ENCODE measurements at places on chromosomes 11 and 22. TPM values are rescaled to one million over a fixed set of nuclear protein-coding genes. Genes with fewer than 3 reads are reported as not detected.

DNA sequence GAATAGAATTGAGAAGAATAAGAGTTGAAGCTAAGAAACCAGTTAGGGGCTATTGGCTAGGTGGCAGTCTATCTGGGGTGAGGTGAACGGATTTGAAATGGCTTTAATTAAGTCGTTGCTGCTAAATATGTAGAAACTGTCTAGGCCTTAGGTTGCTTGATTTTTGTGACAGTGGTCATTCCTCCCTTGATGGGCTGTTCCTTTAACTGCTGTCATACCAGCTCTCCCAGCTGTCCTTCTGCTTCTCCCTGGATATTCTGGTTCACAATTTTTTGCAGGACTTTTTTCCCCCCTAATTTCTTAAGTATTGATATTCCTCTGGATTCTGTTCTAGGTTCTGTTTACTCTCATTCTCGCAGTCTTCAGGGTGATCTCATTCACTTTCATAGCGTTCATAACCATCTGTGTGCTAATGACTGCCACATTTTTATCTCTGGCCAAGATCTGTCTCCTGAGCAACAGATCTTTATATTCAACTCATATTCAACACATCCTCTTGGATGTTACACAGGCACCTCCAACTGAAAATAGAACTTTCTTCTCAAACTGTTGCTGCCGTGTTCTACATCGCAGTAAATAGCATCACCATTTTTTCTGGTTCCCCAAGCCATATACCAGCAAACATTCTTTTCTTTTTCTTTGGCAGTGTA lies 134.1 kb downstream of the UVRAG start:
- peaks cover 6% of the 10 kb centered on the region for H3K4me1 ChIP-seq
- no peak for DNase-seq
- H3K36me3 ChIP-seq = no peaks in the 10 kb centered on the region
- no peak overlapping the region for H3K4me3 ChIP-seq
- H3K27me3 ChIP-seq = no peaks in the 10 kb centered on the region

- peaks cover 8% of the 10 kb centered on the region for H3K27me3 ChIP-seq
- DNase-seq = no peak
- H3K4me1 ChIP-seq = peaks cover 38% of the 10 kb centered on the region
- no peak overlapping the region for H3K27ac ChIP-seq
Measured at GRCh38 chr11:94938095-94939055, 35.0 kb downstream of the CWC15 start.

GRCh38 chr11:111395081-111395480 lies 16.0 kb upstream of the POU2AF1 start:
- H3K4me1 ChIP-seq = no peaks in the 10 kb centered on the region
- peaks cover 3% of the 10 kb centered on the region for H3K27me3 ChIP-seq

GRCh38 chr11:60376601-60377000 lies 1.7 kb upstream of the MS4A7 start:
- no peak overlapping the region for H3K4me3 ChIP-seq
- H3K27ac ChIP-seq = no peak overlapping the region
- H3K27me3 ChIP-seq = peaks cover 2% of the 10 kb centered on the region
- no peaks in the 10 kb centered on the region for H3K36me3 ChIP-seq

GRCh38 chr11:115208808-115209259 lies 295.4 kb downstream of the CADM1 start:
- H3K36me3 ChIP-seq = no peaks in the 10 kb centered on the region
- no peak for DNase-seq
- H3K4me3 ChIP-seq = no peak overlapping the region
- peaks cover 2% of the 10 kb centered on the region for H3K27me3 ChIP-seq
- H3K27ac ChIP-seq = no peak overlapping the region

DNA sequence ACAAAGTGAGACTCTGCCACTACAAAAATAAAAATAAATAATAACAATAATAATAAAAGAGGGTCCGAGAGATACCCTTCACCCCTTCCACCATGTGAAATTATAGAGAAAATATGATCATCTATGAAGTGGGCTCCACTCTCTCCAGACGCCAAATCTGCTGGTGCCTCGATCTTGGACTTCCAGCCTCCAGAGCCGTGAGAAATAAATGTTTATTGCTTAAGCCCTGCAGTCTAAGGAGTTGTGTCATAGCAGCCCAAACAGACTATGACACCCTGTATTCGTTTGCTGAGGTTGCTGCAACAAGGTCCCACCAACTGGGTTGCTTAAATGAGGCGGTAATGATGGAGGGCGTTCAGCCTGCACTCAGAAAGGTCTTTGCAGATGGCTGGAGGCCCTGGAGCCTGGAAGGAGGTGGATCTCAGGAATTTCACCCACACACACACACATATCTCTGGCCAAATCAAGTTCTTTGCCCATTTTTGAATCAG lies 7.6 kb upstream of the SEPTIN5 start:
- H3K4me3 ChIP-seq = no peak overlapping the region
- peaks cover 4% of the 10 kb centered on the region for H3K27me3 ChIP-seq
- H3K27ac ChIP-seq = no peak overlapping the region
- DNase-seq = no peak

- H3K36me3 ChIP-seq = no peaks in the 10 kb centered on the region
- no peak overlapping the region for H3K27ac ChIP-seq
- H3K4me1 ChIP-seq = no peaks in the 10 kb centered on the region
- no peaks in the 10 kb centered on the region for H3K27me3 ChIP-seq
- DNase-seq = no peak
Measured at GRCh38 chr11:128246364-128246801, 341.0 kb downstream of the ETS1 start.

DNA sequence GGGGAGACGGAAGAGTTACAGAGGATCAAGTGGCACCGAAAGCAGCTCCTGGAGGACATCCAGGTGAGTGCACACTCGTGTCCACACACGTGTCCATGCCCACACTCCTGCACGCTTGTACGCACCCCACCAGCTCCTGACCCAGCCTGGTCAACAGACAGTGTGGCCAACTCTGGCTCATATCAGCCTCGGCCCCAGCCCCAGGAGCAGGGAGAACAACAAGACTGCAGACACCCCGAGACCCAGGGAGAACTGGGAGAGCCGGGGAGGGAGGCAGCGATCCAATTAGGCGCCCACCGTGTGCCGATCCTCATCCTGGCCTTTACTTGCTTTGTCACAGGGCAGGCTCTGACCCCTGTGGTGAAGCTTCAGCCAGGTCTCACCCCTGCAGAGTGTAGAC lies 10.3 kb downstream of the CYTH4 start:
- DNase-seq = no peak
- no peak overlapping the region for H3K4me3 ChIP-seq
- no peaks in the 10 kb centered on the region for H3K4me1 ChIP-seq
- peaks cover 4% of the 10 kb centered on the region for H3K27me3 ChIP-seq

DNA sequence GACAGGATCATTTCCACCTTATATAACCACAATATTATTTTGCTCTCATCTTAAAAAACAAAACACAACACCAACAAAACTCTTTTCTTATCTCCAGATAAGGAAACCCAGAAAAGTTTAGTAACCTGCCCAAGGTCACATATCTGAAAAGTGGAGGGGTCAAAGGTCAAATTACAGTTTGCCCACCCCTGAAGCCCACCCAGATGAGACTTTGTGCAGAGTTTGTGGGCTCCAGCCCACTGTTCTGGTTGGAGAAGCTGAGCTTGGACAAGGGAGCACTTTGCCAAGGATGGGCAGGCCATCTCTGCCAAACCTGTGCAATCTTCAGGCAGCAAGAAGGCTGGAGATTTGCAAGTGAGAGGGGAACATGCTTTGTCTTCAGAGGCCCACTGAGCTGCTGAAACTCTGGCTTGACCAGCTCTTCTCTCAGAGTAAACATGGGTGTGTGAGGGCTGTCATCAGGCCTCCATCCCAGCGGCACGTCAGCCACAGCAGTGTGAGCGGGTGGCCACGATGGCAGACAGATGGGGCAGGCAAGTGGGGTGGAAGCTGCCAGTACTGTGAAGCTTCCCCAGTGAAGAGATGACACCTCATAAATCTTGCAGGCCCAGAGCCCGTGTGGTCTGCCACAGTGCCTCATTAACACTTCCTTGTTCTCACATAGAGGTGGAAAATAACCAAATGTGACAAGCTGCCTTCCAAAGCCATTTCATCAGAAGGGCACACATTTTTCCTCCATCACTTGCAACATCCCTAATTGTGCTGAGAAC lies 111.8 kb downstream of the CCDC81 start:
- H3K4me3 ChIP-seq = no peak overlapping the region
- DNase-seq = no peak

DNA sequence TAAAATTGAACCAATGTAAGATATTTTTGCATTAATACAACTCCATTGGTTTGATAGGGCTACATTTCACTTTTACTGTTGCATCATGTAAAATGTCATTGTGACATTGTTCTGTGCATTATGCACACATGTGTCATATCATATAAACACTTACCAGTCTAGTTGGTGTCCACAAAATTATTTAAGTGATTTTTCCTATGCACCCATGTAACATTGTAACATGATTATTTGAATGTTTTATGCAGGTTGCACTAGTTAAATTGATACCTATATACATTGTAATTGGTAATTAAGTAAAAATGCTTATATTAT lies 9.6 kb upstream of the BIRC3 start:
- H3K27ac ChIP-seq = no peak overlapping the region
- peaks cover 6% of the 10 kb centered on the region for H3K4me1 ChIP-seq
- DNase-seq = no peak
- H3K27me3 ChIP-seq = no peaks in the 10 kb centered on the region
- peaks cover 3% of the 10 kb centered on the region for H3K36me3 ChIP-seq

- no peaks in the 10 kb centered on the region for H3K4me1 ChIP-seq
- H3K27me3 ChIP-seq = peaks cover 3% of the 10 kb centered on the region
- no peak overlapping the region for H3K27ac ChIP-seq
- no peak for DNase-seq
- H3K4me3 ChIP-seq = no peak overlapping the region
- H3K36me3 ChIP-seq = no peaks in the 10 kb centered on the region
Measured at GRCh38 chr11:111403051-111403726, 24.1 kb upstream of the POU2AF1 start.

DNA sequence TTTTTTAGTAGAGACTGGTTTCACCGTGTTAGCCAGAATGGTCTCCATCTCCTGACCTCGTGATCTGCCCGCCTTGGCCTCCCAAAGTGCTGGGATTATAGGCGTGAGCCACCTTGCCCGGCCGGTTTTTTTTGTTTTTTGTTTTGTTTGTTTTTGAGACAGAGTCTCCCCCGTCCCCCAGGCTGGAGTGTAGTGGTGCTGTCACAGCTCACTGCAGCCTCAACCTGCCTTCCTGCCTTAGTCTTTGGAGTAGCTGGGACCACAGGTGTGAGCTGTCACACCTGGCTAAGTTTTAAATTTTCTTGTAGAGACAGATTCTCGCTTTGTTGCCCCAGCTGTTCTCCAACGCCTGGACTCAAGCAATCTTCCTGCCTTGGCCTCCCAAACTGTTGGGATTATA lies 3.2 kb downstream of the PPIL2 start:
- peaks cover 15% of the 10 kb centered on the region for H3K27me3 ChIP-seq
- H3K4me1 ChIP-seq = peaks cover 11% of the 10 kb centered on the region
- no peak overlapping the region for H3K4me3 ChIP-seq
- DNase-seq = no peak
- H3K36me3 ChIP-seq = peaks cover 12% of the 10 kb centered on the region

DNA sequence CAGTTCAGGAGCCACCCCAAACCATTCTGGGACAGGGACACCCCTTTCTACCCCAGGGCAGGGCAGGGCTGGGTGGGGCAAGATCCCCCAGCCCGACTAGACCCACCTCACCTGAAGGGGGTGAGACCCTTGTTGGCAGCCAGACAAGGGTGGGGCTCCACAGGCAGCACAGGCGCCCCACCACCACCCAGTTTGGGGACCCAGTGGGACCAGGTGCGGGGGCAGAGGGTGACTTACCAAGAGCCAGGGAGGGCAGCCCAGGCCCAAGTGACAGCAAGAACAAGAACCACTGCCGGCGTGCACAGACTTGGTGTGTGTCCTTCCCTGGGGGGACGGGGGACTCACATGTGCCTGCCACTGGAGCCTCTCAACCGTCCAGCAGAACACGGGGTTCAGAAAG lies 2.2 kb downstream of the ADM2 start:
- H3K27ac ChIP-seq = no peak overlapping the region
- H3K4me3 ChIP-seq = no peak overlapping the region
- no peaks in the 10 kb centered on the region for H3K4me1 ChIP-seq
- peaks cover 24% of the 10 kb centered on the region for H3K27me3 ChIP-seq
- DNase-seq = no peak
- no peaks in the 10 kb centered on the region for H3K36me3 ChIP-seq

DNA sequence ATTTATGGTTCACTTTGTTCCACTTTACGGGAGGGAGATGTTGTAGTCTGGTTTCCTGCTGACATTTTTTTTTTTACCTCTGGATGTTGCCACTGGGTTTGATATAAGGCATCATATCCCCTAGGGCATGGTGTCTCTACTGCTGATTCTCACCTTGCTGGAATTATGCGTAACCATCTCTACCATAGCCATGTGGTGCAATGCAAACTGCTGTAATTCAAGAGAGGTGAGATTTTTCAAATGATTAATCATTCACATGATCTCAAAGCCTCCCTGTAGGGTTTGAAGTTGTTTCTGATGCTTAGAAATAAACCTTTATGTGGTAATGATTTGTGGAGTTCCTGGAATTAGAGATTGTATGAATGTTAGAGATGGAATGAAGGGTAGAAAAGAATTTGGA lies 13.0 kb downstream of the MS4A3 start:
- no peak overlapping the region for H3K4me3 ChIP-seq
- DNase-seq = no peak
- H3K36me3 ChIP-seq = no peaks in the 10 kb centered on the region
- H3K27me3 ChIP-seq = no peaks in the 10 kb centered on the region
- no peaks in the 10 kb centered on the region for H3K4me1 ChIP-seq

GRCh38 chr11:15182372-15182771 lies 67.6 kb downstream of the INSC start:
- H3K27ac ChIP-seq = no peak overlapping the region
- H3K27me3 ChIP-seq = no peaks in the 10 kb centered on the region
- no peak for DNase-seq
- H3K4me1 ChIP-seq = no peaks in the 10 kb centered on the region
- no peak overlapping the region for H3K4me3 ChIP-seq

DNA sequence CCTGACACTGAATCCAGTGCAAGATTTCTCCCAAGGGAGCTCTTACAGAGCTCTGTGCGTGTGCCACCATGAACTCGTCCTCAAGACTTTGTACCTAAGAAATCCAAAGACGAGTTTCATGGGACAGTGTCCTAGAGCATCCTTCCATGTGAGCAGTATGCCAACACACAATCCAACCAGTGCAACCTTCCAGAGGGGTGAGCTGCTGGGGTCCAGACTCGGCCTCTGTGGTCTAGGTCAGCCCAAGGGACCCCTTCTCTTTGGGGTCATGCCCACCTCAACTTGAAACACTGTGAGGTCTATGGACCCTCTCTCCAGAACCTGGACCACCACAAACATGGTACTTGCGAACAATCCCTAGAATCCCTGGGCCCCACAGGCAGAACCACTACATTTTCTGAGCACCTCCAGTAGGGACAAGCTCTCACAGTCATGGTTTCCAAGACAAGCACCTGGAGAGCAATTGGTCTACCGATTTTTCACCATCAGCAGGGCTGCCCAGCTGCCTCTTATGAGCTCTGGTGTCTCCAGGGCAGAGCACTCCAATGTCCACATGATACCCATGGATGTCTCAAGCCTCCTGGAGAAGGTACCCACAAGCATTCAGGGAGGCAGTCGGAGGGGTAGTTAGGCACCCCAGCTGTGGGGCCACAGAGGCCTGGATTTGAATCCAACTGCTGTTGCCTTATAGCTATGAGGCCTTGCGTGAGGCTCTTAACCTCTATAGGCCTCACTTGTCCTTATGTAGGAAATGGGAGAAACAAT lies 7.7 kb downstream of the CHST1 start:
- H3K27me3 ChIP-seq = peaks cover 24% of the 10 kb centered on the region
- peaks cover 85% of the 10 kb centered on the region for H3K4me1 ChIP-seq
- peaks cover 22% of the 10 kb centered on the region for H3K36me3 ChIP-seq
- H3K27ac ChIP-seq = peak overlapping the region; percentile 86
- DNase-seq = no peak

ARHGAP20 gene
- 0.36 TPM for total RNA-seq

LRRC56 gene
- total RNA-seq = 2.6 TPM

MMP13 gene
- not detected for total RNA-seq

ASPHD2 gene
- total RNA-seq = 14.5 TPM

OR10A2 gene
- total RNA-seq = not detected

YWHAH gene
- total RNA-seq = 285 TPM

MS4A8 gene
- not detected for total RNA-seq

CD248 gene
- total RNA-seq = 2.9 TPM

NLRP6 gene
- total RNA-seq = not detected
